Amygdala (tissue), 56 donors: ENCODE measurements at places on chromosomes 1 and 21.

DNA sequence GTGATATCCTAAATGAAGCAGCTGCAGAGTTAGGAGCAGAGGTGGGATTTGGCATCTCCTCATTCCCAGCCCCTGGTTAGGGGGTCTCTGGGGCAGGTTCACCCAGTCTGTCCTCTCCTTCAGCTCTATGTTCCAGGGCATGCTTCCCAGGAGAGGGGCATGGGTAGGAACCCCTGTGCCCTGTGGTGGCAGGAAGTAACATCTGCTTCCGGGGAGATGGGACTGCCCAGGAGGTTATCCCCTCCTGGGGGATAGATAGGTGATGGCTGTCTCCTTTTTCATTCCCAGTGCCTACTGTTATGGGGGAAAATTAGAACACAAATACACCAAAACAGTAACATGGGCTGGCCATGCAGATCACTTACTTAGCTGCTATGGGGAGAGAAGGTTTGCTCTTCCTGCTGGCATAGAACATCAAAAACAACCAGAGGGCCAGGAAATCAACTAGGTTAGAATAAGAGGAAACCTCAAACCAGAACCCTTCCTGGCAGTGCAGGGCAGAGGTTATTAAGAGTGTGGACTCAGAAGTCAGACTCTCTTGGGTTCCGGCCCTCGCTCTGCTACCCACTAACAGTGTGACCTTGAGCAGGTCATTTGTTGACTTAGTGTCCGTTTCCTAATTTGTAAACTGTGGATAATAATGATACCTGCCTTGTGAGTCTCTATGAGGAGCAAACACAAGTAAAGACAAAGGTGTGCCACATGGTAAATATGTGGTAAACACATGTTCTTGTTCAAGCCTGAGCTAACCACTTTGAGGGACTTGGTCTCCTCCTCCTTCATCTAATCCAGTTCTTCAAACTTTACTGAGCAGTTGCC is 157.8 kb upstream of the JUN start:
- no peak for DNase-seq

- no peak for DNase-seq
Observed at GRCh38 chr1:207711285-207711684, 40.6 kb upstream of the CD46 start.

- no peak for DNase-seq
Observed at GRCh38 chr1:228297242-228297641, 89.4 kb downstream of the OBSCN start.

DNA sequence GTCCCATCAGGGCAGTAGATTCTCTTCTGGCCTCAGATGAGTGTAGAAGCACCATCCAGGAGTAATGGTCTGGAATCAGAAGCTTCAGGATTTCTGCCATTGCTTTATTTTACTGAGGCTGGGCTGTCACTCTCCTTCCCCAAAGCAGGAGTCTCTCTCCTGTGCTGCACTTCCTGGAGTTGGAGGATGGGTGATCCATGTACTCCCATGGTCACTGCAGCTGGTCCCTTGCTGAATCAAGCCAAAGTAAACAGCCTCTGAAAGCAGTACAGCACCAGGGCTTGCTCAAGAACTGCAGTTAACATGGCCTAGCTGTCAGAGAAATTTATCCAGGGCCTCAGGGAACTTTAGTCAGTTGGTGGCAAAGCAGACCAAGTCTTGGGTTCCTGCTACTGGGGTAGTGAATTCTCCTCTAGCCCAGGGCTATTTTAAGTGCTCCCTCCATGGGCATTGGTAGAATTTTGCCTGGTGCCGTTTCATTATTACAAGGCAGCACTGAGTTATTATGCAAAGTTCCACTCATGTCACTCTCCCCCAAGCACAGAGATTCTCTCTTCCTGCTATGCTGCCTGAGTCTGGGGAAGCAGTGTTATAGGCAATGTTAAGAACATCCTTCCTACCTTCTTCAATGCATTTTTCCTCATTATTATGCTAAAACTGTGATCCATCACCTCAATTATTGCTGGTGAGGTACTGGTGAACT is 29.5 kb downstream of the DRAM2 start:
- DNase-seq, result no peak

- DNase-seq, result no peak
Observed at GRCh38 chr1:183480971-183481441, 8.7 kb downstream of the SMG7 start.

GRCh38 chr1:160193091-160193819 is 2.9 kb downstream of the CASQ1 start:
- DNase-seq, result peak; percentile 88
